ENCODE measurements at places on chromosomes 4 and X.

DNA sequence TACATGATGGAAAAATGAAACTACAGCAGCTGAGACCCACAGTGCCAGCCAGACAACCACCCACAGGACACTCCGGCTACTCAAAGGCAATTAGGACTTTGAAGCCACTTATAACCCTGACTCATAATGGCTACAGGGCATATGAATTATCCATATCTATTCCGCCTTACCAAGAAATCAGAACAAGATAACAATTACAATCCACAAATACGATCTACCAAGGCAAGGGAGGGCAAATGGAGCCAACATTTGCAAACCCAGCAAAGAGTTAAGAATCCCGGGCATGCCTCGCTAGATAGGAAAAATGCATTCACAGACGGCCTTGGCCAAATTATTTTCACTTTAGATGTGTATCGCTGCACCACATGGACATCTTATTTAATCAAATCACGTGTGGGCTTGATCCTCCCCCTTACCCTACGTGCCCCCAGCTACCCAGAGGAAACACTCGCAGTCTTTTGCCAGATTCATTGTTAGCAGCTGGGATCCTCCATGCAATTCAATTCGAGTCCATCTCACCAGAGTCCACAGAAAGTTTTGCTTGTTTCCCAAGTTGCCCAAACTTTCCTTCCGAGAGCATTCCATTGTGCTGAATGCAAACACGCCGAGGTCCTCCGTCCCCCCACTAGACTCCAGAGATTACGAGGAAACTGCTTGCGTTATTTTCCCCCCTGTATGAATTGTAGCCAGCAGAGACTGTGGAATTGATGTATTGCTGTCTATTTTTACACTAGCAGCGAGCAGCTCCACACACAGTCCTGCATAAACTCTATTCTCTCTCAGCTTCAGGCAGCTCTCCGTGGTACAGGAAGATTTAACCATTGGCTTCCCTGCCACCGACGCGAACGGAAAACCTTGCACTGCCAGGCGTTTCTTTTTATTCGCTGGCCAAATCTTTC, 1.2 kb downstream of the PPARGC1A start:
- DNase-seq = peak; percentile 52

DNA sequence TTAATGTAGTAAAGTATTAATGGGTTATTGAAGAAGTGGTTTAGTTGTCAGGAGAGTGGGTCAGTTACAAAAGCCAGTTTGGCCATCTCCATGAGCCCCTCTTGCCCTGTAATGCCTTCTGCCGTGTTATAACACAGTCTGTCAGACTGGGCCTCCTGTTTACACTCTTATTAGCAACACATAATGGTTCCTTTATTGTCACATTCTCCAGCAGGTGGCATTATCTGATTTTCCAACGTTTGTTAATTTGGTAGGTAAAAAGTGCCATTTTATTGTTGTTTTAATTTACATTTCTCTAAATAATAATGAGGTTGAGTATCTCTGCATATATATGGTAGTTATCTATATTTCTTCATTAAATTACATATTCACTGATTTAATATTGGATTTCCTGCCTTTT, 560.8 kb downstream of the FGF13 start:
- DNase-seq = no peak

- DNase-seq = no peak
These were observed 54.4 kb downstream of the PGRMC1 start for GRCh38 chrX:119290476-119290875.

GRCh38 chrX:110046971-110047370, 44.1 kb downstream of the TMEM164 start:
- DNase-seq = no peak

DNA sequence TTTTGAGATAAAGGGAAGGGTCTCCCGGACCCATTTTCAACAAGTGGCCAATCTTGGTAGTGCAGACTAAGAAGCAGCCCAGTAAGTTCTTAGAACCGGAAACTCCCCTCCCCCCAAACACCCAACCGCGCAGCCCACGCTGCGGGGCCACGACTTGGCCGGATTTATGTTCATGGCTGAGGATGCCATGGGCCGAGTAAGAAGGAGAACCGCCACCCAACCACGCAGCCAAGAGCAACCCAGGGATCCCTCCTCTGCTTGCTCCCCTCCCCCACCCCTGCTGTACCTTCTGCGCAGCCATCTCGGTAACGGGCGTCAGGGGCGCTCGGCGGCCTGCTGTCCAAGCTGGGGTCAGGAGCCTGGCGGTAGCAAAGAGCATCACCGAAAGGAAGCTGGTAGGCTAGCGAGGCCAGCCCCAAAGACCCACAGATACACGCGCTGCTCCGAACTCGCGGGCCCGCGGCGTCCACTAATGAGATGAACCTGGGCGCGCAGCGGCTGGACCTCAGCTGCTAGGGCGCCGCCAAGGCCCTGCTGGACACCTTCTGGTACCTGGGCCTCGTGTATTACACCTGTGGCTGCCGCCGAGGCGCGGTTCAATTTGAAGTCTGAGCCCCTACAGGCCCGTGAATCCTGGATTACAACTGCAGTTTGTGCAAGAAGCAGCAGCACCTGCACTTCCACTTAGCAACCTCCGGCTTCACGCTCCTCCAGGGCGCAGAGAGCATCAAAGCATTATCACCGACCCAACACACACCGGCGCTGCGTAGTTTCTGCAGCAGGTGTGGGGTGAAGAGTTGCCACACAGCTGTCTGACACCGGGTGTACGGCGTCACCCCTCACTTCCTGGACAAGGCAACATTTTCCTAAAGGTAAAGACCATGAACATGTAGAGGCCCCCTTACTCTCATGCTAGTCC, 63.4 kb downstream of the NUDT10 start:
- no peak for DNase-seq

- peak; percentile 53 for DNase-seq
These were observed 208.6 kb downstream of the SPOCK3 start for GRCh38 chr4:167025670-167026069.

GRCh38 chr4:5821665-5822358, 71.1 kb downstream of the CRMP1 start:
- DNase-seq = no peak

DNA sequence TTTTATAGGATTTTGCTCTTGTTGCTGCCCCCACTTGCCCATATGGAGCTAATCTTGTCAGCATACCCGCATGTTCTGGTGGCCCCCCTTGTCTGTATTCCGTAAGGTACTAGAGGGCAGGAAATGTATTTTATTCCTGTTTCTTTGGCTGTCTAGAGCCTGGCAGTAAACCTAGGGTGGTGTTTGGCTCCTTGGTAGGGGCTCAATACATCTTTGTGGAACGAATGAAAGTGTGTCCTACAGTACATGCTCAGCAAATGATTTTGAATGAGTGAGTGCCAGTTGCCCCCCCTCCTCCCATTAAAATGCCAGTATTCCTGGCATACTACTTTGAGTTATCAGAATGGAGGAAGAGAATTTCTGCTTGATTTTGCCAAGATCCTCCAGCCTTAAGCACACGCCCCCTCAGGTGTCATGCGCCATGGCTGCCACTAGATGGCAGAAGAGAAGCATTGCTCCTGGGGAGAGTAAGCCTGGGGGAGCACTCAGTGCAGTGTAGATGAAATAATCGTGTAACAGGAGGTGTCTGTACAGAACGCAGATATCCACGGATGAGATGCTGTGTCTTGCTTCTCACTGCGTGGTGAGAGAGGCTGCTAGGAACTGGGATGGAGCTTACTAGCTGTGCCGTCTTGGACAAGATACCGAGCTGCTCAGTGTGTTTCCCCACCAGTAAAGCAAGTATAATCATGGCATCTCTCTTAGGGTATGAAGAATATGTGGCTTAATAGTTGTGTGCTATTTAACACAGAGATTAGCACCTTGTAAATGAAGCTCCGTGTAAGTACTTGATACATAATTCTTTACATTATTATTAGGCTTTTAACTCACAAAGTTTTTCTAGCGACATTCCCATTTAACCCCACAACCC, 17.2 kb upstream of the RNF212 start:
- DNase-seq = no peak

- DNase-seq = no peak
These were observed 128.7 kb downstream of the MID1IP1 start for GRCh38 chrX:38929966-38930421.

- DNase-seq = no peak
These were observed 2184.4 kb upstream of the AGA start for GRCh38 chr4:179626687-179627086.

GRCh38 chr4:151798678-151799416, 38.0 kb upstream of the GATB start:
- no peak for DNase-seq

GRCh38 chrX:69089203-69089602, 76.0 kb downstream of the PJA1 start:
- no peak for DNase-seq

DNA sequence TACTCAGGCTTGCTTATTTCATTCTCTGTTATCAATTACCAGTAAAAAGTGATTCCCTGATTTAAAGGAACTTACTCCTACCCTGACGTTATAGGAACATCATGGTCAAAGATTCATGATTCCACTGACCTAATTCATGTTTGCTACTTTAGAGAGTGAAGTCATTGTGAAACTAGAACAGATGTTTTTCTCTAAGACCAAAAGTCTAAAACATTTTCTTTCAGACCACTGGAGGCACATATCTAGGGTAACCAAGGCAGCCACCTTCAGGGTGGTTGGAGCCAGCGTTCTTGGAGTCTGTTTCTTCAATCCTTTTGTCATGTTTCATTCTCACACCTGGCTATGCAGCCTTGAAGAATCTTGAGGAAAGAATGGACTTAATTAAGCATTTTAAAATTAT, 77.8 kb downstream of the GALNTL6 start:
- DNase-seq = no peak

GRCh38 chr4:175297965-175298565, 379.9 kb downstream of the ADAM29 start:
- DNase-seq = no peak

DNA sequence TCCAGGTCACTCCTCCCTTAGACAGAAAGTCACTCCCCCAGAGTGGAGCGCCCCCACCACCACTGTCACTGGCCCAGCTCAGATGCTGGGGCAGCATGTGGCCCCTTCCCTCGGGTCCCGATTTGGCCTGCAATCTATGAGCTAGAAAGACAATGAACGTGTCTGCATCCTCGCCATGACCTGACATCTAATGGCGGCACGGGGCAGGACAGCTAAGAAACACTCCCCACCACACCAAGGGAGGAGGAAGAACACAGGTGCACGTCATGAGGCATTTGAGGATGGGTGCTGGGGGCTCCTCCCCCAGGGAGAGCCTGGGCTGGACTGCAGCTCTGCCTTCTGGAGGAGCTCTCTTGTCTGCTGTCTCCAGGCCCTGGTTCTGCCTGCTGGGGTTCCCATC, 8.7 kb downstream of the RNF212 start:
- no peak for DNase-seq

All from NCI-H2029 treated with DMSO at 0.1 percent for 48 hours (cell line).